ENCODE measurements at places on chromosomes 16 and 17.

DNA sequence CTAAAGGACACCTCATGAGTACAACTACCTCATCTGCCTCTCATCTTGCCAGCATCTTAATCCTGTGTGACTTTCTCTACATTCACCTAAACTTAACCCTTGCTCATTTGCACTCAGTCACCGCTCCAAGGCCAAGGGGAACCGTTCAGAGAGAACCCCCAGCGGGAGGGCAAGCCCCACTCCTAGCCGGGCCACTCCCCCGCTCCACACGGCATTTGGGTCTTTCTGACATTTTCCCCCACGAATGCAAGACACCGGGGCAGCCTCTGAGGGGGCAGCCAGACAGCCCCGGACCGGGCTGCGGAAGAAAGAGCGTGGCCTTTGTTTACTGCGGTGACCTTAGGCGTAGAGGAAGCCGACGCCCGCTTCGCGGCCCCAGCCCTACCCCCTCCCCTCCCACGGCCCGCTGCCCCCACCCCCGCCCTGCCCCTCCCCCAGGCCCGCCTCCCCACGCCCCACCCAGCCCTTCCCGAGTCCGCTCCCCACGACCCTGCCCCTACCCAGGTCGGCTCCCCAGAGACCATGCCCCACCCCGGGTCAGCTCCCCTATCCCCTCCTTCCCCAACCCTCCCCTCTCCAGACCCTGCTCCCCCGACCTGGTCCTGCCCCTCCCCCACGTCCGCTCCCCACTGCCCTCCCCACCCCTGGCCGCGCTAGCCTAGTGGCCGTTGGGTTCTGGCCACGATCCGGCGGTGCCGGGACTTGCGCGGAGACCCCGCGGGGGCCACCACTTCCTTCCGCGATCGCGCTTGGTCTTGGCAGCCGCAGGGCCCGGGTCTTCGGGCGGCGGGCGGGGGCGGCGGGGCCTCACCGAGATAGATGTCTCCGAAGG is 789 bp downstream of the CSNK1D start:
- peak; percentile 18 for DNase-seq

DNA sequence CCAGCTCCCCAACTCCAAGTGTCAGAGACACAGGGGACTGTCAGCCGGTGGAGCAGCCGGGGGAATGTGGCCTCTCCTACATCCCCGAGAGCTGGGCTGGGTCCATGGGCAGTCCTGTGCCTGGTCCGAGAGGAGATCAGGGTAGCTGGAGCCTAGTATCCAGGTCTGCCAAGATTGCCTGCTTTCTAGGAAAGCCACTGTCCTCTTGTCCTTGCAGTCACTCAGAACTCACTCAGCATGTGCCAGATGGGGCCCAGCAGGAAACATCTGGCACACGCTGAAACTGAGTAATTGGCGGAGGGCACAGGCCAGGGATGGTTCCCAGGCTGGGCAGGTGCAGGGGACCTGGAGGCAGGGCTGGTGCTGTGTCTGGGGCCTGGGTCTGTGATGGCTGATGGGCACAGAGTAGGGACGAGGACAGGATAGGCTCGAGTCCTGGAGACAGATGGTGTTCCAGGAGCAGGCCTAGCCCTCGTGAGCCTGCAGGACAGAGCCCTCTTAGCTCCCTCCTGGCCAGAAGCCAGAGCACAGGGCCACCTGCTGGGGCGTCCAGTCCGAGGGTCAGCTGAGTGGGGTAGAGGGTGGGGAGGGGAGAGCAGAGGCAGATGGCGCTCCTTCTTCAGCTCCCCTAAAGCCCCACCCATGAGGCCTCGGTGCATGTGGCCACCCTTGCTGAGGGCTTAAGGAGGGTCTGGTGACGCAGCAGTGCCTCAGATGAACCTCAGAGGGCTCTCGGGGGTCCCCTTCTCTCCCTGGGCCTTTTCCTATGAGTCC is 31.1 kb downstream of the ADCY7 start:
- no peak for DNase-seq

- peak; percentile 72 for DNase-seq
Measured at GRCh38 chr17:57988301-57989250, 522 bp upstream of the VEZF1 start.

DNA sequence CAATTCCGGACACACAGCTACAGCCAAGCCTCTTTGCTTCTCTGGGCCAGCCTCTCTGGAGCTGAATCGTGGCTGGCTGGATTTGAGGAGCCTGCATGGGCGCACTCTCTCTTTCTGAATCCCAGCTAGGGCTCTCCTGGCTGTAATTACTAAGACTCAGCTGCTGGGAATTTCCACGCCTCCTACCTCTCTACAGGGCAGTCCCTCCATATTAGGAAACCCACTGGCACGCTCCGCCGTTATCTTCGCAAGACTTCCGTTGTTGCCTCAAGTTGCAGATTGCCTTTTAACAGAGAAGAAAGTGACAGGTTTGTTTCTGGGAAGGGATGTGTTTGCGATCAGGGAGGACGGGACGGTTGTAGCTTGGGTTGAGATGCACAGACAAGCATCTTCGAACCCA is 188.4 kb upstream of the NLRP1 start:
- DNase-seq, result no peak

- no peak for DNase-seq
Measured at GRCh38 chr16:75103994-75104393, 12.6 kb downstream of the LDHD start.

GRCh38 chr17:49496183-49496866 is 1.2 kb downstream of the NGFR start:
- DNase-seq, result peak; percentile 47

Data from hematopoietic multipotent progenitor cell treated with erythropoietin and hydrocortisone succinate and interleukin-3 and kit ligand, for 8 days (in vitro differentiated cells).